Smooth muscle cell of the brain vasculature (primary cell): ENCODE measurements at places on chromosomes 12 and 14.

DNA sequence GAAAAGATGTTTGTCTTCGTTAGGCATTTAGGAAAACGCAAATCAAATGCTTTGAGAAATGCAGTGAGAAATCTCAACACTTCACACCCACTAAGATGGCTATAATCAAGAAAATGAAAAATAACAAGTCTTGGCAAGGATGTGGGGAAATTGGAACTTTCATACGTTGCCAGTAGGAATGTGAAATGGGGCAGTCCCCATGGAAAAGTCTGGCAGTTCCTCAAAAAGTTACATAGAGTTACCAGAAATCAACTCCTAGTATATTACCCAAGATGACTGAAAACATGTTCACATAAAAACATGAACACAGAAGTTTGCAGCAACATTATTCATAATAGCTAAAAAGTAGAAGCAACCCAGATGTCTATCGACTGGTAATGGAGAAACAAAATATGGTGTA, 41.5 kb upstream of the LRTM2 start:
- no peak for DNase-seq

- DNase-seq = no peak
Observed at GRCh38 chr14:65153101-65153500, 50.8 kb upstream of the MAX start.

- DNase-seq = no peak
Observed at GRCh38 chr14:68191567-68192321, 372.2 kb downstream of the RAD51B start.

- no peak for DNase-seq
Observed at GRCh38 chr14:67352055-67352454, 7.5 kb downstream of the ATP6V1D start.

- no peak for DNase-seq
Observed at GRCh38 chr12:116863275-116863767, 17.9 kb downstream of the HRK start.

DNA sequence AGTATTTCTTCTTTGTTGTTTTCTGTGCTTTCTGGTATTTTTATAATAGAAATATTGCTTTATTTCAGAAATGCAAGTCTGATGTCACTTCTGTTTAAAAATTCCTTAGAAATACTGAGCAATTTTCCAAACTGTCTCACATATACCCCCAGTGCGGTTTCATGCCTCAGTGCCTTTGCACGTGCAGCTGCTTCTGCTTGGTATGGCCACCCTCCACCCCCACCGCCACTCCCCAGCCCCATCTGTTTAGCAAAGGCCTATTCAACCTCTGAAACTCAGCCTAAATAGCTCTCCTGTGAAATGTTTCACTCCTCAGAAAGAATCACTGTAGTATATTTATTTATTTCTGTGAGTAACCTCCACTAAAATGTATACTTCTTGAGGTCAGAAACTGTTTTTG, 52.3 kb downstream of the PPM1H start:
- DNase-seq = no peak

- DNase-seq = no peak
Observed at GRCh38 chr12:67540920-67541624, 107.5 kb upstream of the DYRK2 start.

- DNase-seq = no peak
Observed at GRCh38 chr14:75559451-75560222, 18.8 kb upstream of the FLVCR2 start.

DNA sequence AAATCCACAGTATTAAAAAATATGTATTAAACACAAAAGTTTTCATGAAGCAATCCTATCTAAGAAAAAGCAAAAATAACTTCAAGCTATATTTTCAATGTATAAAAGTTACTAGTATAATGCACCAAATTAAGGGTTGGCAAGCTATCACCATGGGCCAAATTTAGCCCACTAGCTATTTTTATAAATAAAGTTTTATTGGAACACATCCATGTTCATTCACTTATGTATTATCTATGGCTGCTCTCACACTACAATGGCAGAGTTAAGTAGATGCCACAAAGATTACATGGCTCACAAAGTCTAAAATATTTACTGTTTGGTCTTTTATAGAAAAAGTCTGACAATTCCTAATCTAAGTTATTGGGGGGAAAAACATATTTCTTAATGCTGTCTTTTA, 17.6 kb downstream of the KLHL28 start:
- no peak for DNase-seq

DNA sequence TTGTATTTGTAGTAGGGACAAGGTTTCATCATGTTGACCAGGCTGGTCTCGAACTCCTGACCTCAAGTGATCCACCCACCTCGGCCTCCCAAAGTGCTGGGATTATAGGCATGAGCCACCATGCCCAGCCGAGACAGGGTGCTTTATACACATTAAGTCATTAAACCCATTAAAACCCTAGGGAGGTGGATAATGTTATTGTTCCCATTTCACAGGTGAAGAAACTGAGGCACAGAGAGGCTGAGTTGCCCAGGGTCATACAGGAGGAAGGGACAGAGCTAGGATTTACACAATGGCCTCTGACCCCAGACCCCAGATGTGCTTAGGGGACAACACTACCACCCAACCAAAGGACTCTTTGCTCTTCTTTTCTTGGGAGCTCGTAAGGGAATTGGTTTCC, 51.0 kb upstream of the RIN3 start:
- no peak for DNase-seq

GRCh38 chr12:24728366-24728765, 220.5 kb downstream of the BCAT1 start:
- DNase-seq = no peak

DNA sequence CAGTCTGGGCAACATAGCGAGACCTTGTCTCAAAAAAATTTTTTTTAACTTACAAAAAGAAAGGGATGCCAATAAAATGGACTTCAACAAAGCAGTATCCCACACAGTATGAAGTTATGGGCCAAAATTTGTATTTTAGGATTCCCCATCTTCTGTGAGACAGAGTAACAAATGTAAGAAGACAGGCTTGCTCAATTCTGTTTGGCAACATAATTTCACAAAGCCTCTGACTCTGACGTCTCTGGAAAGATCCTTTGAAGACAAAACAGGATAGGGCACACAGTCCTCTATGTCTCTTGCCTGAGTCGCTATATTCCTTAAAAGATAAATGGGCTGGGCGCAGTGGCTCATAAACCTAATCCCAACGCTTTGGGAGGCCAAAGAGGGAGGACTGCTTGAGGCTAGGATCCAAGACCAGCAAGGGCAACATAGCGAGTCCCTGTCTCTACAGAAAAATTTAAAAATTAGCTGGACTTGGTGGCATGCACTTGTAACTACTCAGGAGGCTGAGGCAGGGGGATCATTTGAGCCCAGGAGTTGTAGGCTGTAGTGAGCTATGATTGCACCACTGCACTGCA, 1.1 kb upstream of the HOMEZ start:
- no peak for DNase-seq

- no peak for DNase-seq
Observed at GRCh38 chr12:563250-563781, 99.9 kb downstream of the NINJ2 start.
